ENCODE measurements at places on chromosomes 1 and 21.

GRCh38 chr1:228364706-228365213, 41.9 kb downstream of the TRIM11 start:
- DNase-seq = no peak

- no peak for DNase-seq
Observed at GRCh38 chr1:225863167-225863566, 19.0 kb downstream of the TMEM63A start.

DNA sequence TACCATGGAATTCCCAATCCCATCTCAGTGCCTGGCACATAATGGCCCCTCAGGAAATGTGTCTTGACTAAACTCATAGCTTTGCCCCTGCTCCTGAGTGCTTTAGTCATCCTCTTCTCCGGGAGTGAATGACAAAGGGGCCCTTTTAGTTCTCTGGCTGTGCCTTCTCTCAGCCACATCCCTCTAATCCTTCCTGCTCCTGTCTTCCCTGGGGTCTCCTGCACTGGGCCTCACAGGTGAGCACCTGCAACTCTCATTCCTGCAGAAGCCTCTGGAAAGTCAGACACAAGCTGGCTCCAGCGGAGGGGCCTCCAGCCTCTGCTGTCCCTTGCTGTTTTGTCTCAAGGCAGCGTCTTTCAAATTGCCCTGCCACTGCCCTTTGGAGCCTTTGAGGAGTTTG, 14.0 kb upstream of the ETV3L start:
- no peak for DNase-seq

- DNase-seq = no peak
Observed at GRCh38 chr21:34962136-34962535, 87.0 kb downstream of the RUNX1 start.

DNA sequence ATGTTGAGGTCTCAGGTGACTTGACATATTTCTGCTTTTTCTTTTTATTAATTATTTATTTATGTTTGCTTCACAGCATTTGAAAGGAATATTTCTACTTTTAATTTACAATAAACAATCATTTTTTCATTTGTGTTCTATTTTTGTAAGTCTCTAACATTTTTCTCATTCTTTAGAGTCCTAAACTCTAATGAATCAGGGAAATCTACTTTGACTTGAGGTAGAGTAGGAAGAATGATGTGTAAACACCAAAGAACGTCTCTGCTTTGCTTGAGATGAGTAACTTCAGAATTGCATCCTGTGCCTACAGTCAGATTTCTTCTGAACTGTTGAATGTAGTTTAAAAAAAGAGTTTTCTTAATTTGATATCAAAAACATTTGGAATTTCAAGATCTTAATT, 65.2 kb downstream of the CNST start:
- DNase-seq = no peak

GRCh38 chr1:24954022-24954421, 23.9 kb upstream of the RUNX3 start:
- no peak for DNase-seq

- DNase-seq = no peak
Observed at GRCh38 chr1:22626237-22627157, 9.9 kb upstream of the C1QA start.

GRCh38 chr1:228475812-228476211, 11.4 kb upstream of the RNF187 start:
- no peak for DNase-seq

- DNase-seq = no peak
Observed at GRCh38 chr1:26289158-26290059, 9.5 kb downstream of the SH3BGRL3 start.

DNA sequence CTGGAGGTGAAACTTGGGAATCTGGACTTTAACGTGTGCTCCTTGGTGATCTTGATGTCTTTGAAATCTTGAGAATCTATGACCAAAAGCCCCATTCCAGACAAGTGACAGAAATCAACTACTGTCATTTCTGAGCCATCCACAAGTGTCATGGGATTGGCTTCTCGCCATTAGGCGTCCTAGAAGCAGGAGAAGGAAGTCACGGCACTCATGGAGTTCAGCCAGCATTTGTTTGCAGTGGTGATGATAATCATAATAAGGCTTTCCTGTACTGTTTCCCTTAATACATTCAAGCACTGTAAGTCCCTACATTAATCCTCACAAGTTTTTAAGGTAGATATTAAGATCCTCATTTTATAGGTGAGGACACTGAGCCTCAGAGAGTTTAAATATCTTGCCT, 11.9 kb downstream of the F5 start:
- no peak for DNase-seq
